IPS DF 6.9 (cell line): ENCODE measurements at places on chromosomes 6 and 20.

- no peaks in the 10 kb centered on the region for H3K36me3 ChIP-seq
- DNase-seq = no peak
- no peaks in the 10 kb centered on the region for H3K4me1 ChIP-seq
- H3K27me3 ChIP-seq = no peaks in the 10 kb centered on the region
Measured at GRCh38 chr6:165915022-165915770, 252.2 kb upstream of the PDE10A start.

- H3K4me1 ChIP-seq = no peaks in the 10 kb centered on the region
- H3K36me3 ChIP-seq = no peaks in the 10 kb centered on the region
- no peaks in the 10 kb centered on the region for H3K27me3 ChIP-seq
- H3K4me3 ChIP-seq = no peak overlapping the region
Measured at GRCh38 chr6:79250107-79250514, 15.6 kb upstream of the HMGN3 start.

DNA sequence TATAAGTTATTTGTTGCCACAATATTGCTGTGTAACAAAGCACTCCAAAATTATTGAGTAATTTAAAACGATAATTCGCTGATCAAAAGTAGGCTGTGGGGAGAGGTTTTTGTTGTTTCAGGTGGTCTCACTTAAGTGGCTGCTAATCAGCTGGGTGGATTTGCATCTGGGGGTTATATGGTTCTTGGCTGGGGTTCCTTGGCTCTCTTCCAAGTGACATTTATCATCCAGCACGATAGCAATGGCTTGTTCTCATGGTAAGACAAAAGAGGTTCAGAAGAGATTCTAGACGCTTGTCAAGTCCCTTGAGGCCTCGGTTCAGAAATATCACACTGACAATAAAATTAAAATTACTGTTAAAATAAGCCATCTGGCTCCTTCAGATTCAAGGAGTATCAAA is 1648.8 kb downstream of the GRIK2 start:
- H3K4me3 ChIP-seq = no peak overlapping the region
- DNase-seq = no peak
- no peak overlapping the region for H3K27ac ChIP-seq
- H3K36me3 ChIP-seq = no peaks in the 10 kb centered on the region
- no peaks in the 10 kb centered on the region for H3K27me3 ChIP-seq
- no peaks in the 10 kb centered on the region for H3K4me1 ChIP-seq

GRCh38 chr20:48722737-48723191 is 105.0 kb downstream of the PREX1 start:
- H3K4me1 ChIP-seq = 0 out of 2 replicates have a peak, but pooled peaks cover 1% of the 10 kb centered on the region
- H3K4me3 ChIP-seq = no peak overlapping the region
- no peak for DNase-seq
- no peaks in the 10 kb centered on the region for H3K27me3 ChIP-seq

DNA sequence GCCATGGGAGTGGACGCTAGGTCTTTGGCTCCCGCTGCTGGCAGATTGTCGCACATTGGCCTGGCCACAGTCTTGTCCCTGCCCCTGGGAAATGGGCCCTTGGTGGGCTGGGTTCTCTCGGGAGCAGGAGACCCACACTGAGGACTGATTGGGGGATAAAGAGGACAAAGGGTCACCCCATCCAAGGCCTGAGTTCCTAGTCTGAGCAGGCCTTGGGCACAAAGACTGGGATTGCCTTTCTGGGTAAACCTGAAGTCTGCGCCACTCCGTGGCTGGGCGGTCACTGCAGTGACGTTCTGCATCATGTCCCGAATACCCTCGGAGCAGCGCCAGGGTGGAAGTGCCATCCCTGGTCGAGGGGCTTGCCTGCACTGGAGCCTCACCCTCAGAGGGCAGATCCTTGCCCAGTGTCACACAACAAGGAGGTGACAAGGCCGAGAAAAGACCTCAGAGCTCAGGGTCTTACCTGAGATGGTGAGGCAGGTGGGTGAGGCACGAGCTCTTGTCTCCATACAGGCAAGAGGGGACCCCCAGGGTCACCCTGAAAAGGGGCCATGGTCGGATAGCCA is 36.1 kb upstream of the ZBP1 start:
- no peak overlapping the region for H3K4me3 ChIP-seq
- H3K27me3 ChIP-seq = no peaks in the 10 kb centered on the region
- no peak for DNase-seq
- H3K4me1 ChIP-seq = no peaks in the 10 kb centered on the region; the same call in 1 of the 2 replicates
- peaks cover 27% of the 10 kb centered on the region for H3K36me3 ChIP-seq

- DNase-seq = no peak
- H3K27me3 ChIP-seq = no peaks in the 10 kb centered on the region
- H3K27ac ChIP-seq = no peak overlapping the region
- H3K36me3 ChIP-seq = no peaks in the 10 kb centered on the region
Measured at GRCh38 chr20:11740975-11741374, 176.7 kb upstream of the BTBD3 start.

DNA sequence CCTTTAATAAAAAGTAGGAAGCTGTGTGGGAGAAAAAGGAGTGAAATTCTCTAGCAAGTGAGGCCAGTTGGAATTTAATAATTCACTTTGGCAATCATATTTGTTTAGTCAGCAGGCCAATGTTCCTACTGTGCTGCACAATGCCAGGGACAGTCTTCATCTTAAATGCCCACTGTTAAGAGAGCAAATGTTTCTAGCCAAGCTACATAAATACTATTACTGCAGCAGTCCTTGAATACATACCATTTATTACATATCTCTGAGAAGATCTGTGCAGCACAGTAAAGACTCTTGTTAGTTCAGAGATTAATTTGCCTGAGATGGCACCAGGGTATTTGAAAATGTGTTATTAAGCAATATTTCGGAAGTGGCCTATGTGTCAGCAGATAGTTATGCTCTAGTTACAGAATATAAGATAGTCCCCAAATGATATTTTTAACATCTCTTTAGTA is 105.4 kb downstream of the OGFRL1 start:
- DNase-seq = no peak
- H3K27me3 ChIP-seq = no peaks in the 10 kb centered on the region
- no peak overlapping the region for H3K27ac ChIP-seq
- no peak overlapping the region for H3K4me3 ChIP-seq

GRCh38 chr6:24778121-24778520 is 3.4 kb downstream of the GMNN start:
- H3K27me3 ChIP-seq = no peaks in the 10 kb centered on the region
- peaks cover 5% of the 10 kb centered on the region; the same call in 1 of the 2 replicates for H3K36me3 ChIP-seq
- peaks cover 3% of the 10 kb centered on the region; the same call in 1 of the 2 replicates for H3K4me1 ChIP-seq

DNA sequence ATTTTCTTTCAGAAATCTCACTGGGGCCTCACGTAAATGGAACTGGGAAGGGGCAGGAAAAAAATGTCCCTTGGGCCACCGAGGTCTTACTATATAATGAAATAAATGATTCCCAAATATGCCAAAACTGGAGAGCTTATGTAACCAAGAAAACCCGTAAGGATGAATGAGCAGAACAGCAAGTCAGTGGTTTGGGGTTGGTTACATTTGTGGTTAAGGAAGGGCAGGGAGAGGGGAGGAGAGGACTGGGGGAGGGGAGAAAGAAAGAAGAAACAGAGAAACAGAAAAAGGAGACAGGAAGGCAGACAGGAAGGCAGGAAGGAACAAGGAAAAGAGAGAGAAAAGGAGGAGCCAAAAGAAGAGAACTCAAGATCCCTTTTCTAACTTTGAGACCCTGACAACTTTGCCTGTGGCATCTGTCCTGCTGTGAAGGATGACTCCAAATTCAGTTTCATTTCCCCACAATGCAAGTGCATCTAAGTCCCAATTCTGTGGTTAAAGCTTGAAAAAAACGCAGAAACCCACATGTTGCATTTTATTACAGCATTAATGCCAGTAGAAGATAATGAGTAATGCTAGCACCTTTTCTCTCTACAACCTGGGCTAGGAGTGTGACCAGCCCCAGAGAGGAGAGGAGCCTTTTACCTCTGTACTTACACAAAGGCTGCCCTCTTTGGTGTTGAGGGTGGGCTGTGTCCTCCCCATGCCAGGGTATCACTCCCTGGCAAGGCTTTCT is 10.8 kb upstream of the ARMC2 start:
- no peak for DNase-seq
- H3K27me3 ChIP-seq = no peaks in the 10 kb centered on the region
- H3K4me3 ChIP-seq = no peak overlapping the region
- H3K36me3 ChIP-seq = no peaks in the 10 kb centered on the region
- H3K4me1 ChIP-seq = 0 out of 2 replicates have a peak, but pooled peaks cover 1% of the 10 kb centered on the region

DNA sequence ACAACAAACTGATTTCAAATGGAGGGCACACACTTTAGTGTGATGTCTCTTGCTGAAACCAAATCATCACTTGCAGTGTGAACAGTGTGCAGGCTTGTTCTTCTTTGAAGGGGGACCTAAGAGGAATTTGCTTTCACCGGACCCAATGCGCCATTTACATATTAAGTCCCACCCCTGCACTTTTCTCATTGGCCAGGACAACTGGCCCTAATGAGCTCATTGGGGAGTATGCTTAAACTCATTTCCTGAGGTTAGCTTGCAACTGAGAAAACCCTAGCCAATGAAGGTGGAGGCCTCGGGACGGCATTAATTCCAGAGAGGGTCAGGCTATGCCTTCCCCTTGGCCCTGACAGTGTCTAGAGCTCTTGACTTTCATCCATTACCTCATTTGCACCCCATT is 58.7 kb downstream of the VEGFA start:
- H3K4me3 ChIP-seq = no peak overlapping the region
- no peaks in the 10 kb centered on the region for H3K4me1 ChIP-seq
- H3K27me3 ChIP-seq = no peaks in the 10 kb centered on the region

DNA sequence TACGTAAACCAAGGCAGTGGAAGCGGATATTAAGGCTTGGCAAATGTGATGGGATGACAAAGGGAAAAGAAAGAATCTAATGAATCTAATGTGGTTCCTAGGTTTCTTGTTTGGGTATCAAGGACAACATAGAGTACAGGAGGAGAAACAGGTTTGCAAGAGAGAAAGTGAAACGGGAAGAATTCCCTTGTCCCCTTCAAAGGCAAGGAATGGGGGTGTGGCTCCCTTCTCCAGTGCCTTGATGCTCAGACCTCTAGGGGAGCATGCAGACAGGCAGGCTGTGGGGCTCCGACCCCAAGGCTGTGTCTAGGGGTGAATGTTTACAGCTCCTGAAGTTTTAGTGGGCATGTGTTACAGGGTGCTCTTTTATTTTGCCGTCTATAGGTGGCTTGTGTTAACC is 317.5 kb upstream of the HSF2 start:
- H3K36me3 ChIP-seq = no peaks in the 10 kb centered on the region
- no peak overlapping the region for H3K27ac ChIP-seq
- H3K4me3 ChIP-seq = no peak overlapping the region
- no peaks in the 10 kb centered on the region for H3K27me3 ChIP-seq
- H3K4me1 ChIP-seq = peaks cover 1% of the 10 kb centered on the region; the same call in 1 of the 2 replicates
- DNase-seq = no peak

- H3K4me1 ChIP-seq = 0 out of 2 replicates have a peak, but pooled peaks cover 1% of the 10 kb centered on the region
- no peak overlapping the region for H3K4me3 ChIP-seq
- H3K27me3 ChIP-seq = no peaks in the 10 kb centered on the region
- no peaks in the 10 kb centered on the region for H3K36me3 ChIP-seq
Measured at GRCh38 chr6:40510442-40510841, 76.7 kb downstream of the LRFN2 start.

DNA sequence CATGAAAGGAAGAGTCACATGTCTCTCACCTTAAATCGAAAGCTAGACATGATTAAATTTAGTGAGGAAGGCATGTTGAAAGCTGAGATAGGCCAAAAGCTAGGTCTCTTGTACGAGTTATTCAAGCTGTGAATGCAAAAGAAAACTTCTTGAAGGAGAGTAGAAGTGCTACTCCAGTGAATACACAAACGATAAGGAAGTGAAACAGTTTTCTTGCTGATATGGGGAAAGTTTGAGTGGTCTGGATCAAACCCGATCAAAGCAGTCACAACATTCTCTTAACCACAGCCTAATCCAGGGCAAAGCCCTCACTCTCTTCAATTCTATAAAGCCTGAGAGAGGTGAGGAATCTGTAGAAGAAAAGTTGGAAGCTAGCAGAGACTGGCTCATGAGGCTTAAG is 1.9 kb upstream of the TPD52L1 start:
- DNase-seq = no peak
- H3K27ac ChIP-seq = no peak overlapping the region
- H3K36me3 ChIP-seq = no peaks in the 10 kb centered on the region
- H3K27me3 ChIP-seq = peaks cover 7% of the 10 kb centered on the region; the same call in 1 of the 2 replicates
- H3K4me3 ChIP-seq = no peak overlapping the region
- H3K4me1 ChIP-seq = 0 out of 2 replicates have a peak, but pooled peaks cover 2% of the 10 kb centered on the region

DNA sequence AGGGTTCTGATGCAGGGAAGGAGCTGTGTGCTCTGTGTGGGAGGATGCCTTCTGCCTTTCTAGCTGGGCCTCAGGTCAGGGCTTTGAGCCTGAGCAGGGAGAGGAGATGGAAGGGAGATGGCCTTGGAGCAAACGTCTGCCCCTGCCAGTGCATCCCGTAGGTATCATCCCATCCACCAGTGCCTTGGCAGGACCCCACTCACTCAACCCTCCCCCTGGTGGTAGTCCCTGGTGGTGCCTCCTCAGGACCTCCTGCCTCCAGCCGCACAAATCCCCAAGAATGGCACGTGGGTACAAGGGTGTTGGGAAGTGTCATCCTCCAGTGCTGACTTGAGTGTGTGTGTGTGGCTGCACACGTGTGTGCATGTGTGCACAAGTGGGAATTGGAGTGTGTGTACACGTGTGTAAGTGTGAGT is 23.1 kb upstream of the MICB start:
- no peak overlapping the region for H3K4me3 ChIP-seq
- no peaks in the 10 kb centered on the region for H3K4me1 ChIP-seq
- DNase-seq = no peak
- no peak overlapping the region for H3K27ac ChIP-seq

DNA sequence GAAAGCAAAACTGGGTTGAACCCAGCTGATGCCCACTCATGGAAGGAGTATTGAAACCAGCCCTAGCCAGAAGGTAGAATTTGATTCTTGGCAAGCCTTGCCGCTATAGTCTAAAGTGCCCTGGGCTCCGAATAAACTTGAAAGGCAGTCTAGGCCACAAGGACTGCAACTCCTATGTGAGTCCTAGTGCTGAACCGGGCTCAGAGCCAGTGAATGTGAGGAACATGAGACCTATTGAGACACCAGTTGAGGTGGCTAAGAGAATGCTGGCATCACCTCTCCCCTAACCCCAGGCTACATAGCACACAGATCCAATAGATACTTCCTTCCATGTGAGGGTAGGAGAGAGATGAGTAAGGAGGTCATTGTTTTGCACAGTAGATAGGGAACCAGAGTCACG is 3.5 kb upstream of the DEFB110 start:
- no peaks in the 10 kb centered on the region for H3K36me3 ChIP-seq
- no peak overlapping the region for H3K27ac ChIP-seq
- no peaks in the 10 kb centered on the region for H3K27me3 ChIP-seq

DNA sequence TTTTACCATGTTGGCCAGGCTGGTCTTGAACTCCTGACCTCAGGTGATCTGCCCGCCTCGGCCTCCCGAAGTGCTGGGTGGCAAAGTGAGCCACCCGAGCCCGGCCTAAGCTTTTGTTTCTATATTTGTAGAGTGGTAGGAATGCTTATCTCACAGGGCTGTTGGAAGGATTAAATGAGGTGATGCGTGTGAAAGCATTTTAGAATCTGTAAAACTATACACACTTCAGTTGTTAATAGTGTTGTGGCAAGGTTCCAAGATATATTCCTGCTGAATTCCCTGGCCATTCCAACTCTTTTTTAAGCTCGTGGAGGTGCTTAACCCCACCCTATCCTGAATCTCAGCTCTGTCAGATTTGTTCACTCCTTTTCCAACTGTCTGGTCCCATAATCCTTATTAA is 89.9 kb upstream of the AKIRIN2 start:
- H3K4me1 ChIP-seq = peaks cover 2% of the 10 kb centered on the region; the same call in 1 of the 2 replicates
- no peaks in the 10 kb centered on the region for H3K36me3 ChIP-seq
- no peak for DNase-seq
- H3K4me3 ChIP-seq = no peak overlapping the region

- DNase-seq = no peak
- H3K36me3 ChIP-seq = no peaks in the 10 kb centered on the region
- no peak overlapping the region for H3K4me3 ChIP-seq
- H3K27me3 ChIP-seq = no peaks in the 10 kb centered on the region
- no peaks in the 10 kb centered on the region for H3K4me1 ChIP-seq
Measured at GRCh38 chr6:126914801-126915200, 203.7 kb upstream of the RSPO3 start.
